Transverse colon (tissue), 4 donors: ENCODE measurements at places on chromosomes 4 and X. TPM values are rescaled to one million over a fixed set of nuclear protein-coding genes. Genes with fewer than 3 reads are reported as not detected.

DNA sequence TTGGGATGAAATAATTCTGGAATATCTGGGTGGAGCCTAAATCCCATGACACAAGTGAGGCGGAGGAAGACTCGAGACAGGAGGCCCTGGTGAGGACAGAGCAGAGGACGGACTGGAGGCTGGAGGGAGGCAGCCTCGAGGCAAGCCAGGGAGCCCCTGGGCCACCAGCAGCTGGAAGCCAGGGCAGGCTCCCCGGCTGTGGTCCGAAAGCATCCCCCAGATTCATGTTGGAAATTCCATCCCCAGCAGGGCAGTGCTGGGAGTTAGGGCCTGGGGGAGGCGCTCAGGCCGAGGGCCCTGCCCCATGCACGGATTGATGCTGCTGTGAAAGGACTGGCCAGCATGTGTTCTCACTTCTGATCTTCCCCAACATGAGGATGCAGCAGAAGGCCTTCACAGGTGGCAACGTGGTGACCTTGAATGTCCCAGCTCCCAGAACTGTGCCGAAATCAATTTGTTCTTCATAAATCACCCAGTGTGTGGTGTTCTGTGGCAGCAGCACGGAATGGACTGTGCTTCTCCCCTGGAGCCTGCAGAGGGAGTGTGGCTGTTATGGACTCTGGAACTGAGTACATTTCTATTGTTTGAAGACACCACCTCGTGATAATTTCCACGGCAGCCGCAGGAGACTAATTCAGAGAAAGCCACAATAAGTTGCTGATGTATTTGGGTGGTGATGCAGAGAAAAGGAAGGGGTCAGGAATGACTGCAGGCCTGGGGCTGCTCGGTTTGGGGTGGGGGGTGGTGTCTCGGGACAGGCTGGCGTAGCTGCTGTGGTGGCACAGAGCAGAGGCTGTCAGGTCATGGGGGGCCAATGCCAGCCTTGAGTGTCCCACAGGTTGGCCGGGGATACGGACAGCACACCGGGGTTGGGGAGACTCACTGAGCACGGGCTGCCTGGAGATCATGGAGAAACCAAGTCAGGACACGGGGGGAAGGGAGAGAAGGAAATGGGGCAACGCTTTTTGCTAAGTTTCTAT lies 56.9 kb downstream of the PCGF3 start:
- no peak for DNase-seq
- H3K27me3 ChIP-seq, result no peaks in the 10 kb centered on the region
- no peak overlapping the region for H3K27ac ChIP-seq

The TRO gene
- total RNA-seq, result 7.9 TPM

DNA sequence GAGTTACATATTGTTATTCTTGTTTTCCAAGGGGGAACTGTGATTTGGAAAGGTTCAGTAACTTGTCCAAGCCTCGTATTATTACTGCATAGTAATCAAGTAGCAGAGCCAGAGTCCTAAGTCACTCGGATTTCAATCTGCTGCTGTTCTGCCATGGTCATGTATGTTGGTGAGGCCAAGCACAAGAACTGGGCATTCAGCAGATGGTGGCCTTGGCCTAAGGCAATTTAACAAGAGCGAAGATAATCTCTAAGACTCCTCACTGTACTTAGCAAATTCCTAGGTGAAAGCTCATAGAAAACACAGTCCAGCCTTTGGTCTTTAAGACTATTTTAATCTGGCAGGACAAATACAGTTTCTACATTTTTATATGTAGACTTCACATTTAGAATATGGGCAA lies 64.8 kb downstream of the NDST3 start:
- DNase-seq, result no peak
- H3K27me3 ChIP-seq, result no peaks in the 10 kb centered on the region
- H3K27ac ChIP-seq, result no peak overlapping the region
- H3K4me3 ChIP-seq, result no peak overlapping the region

The CCDC158 gene
- 0.16 TPM for total RNA-seq

DNA sequence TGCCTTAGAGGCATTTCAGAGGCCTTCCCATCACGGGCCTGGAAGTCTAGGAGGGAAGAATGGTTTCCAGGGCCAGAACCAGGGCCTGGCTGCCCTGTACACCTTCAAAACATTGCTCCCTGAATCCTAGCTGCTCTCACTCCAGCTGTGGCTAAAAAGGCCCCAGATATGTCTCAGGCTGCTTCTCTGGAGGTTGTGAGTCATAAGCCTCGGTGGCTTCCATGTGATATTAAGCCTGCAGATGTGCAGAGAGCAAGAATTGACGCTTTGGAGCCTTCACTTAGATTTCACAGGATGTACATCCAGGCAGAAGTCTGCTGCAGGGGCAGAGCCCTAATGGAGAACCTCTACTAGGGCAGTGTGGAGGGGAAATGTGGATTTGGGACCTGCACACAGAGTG lies 502.5 kb downstream of the GRXCR1 start:
- no peaks in the 10 kb centered on the region for H3K36me3 ChIP-seq
- no peak overlapping the region for H3K4me3 ChIP-seq
- no peak for DNase-seq
- no peaks in the 10 kb centered on the region for H3K27me3 ChIP-seq

DNA sequence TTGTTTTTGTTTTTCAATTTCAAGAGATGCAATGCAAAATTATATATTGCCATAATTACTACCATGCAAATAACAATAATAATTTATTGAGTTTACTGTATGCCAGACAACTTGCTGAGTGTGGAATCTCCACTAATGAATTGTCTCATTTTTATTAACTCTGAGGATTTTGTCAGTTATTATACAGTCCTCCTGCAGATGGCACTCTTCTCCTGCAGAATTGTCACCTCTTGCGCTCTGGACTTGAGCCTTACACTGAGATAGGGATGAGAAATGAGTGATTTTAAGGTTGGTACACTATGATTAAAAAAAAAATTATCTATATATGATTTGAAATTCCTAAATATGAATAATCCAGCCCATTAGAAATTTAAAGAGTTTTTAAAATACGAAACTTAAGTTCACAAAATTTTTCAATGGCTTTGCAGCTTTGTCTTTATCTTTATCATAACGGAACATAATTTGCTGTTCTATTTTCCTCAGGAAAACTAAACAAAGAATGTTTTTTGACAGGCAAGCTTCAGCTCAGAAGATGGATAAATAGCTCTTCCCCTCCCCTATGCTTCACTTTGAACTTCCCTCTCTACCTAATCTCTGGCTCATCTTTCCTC lies 12.7 kb upstream of the PAQR3 start:
- H3K4me3 ChIP-seq, result no peak overlapping the region
- no peak for DNase-seq
- no peaks in the 10 kb centered on the region for H3K4me1 ChIP-seq

GRCh38 chrX:39645178-39645895 lies 452.4 kb downstream of the BCOR start:
- H3K4me3 ChIP-seq, result no peak overlapping the region
- no peaks in the 10 kb centered on the region for H3K36me3 ChIP-seq
- peak; percentile 20 for DNase-seq
- peak overlapping the region; percentile 46 for H3K27ac ChIP-seq

The ETDA gene
- total RNA-seq, result not detected

The RAB9B gene
- 1.6 TPM for total RNA-seq

- H3K4me1 ChIP-seq, result peaks cover 5% of the 10 kb centered on the region
- DNase-seq, result no peak
- H3K4me3 ChIP-seq, result no peak overlapping the region
- H3K27me3 ChIP-seq, result peaks cover 43% of the 10 kb centered on the region
- H3K36me3 ChIP-seq, result no peaks in the 10 kb centered on the region
Observed at GRCh38 chrX:153640045-153640686, 6.8 kb upstream of the DUSP9 start.

DNA sequence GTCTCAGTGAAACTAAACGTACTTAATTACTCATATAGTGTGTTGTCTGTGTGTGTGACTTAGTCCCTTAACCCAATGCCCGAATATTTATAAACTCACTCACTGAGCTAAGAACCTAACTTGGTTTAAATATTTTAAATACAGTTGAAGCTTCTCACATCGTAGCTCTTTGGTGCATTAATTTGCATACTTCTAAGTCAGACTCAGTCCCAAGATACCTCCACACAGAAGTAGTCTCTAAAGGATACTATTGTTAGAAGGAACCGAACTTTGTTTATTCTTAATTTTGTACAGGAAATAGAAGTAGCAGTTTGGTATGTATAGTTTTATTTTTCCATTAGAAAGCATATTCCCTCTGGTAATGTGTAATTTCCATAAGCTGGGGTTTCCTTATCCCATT lies 54.0 kb upstream of the NKAP start:
- H3K27me3 ChIP-seq, result peaks cover 99% of the 10 kb centered on the region
- no peaks in the 10 kb centered on the region for H3K36me3 ChIP-seq
- H3K27ac ChIP-seq, result no peak overlapping the region
- H3K4me1 ChIP-seq, result no peaks in the 10 kb centered on the region
- DNase-seq, result no peak

DNA sequence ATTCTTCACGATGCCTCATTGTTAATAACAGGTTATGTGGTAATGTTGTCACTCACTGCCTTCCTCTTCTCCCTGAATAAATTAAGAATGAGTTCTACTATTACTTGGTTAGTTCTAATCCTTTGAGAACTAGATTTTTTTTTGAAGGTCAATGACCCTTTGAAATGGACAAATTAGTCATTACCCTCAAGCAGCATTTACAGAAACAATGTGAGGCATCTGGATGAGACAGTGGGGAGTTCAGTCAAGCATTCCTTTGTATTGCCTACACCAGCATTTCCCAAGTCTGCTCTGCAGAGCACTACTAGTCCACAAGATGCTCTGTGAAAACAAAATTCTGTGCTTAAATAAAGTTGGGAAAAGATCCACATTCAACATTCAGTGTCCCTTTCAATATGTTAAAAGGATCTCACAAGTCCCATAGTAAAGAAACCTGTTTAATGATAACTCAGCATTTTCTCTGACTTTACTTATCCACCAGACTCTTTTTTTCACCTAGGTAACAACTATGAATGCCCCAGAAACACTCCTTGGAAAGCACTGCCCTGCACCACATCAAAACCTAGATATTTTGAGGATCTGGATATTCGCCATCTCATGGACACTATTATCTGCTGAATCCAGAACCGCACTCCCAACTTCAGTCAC lies 60.6 kb downstream of the CHRDL1 start:
- H3K27me3 ChIP-seq, result no peaks in the 10 kb centered on the region
- H3K36me3 ChIP-seq, result no peaks in the 10 kb centered on the region
- no peak overlapping the region for H3K4me3 ChIP-seq
- no peak overlapping the region for H3K27ac ChIP-seq
- DNase-seq, result no peak

The ZNF157 gene
- 0.32 TPM for total RNA-seq

The CYTL1 gene
- total RNA-seq, result not detected

DNA sequence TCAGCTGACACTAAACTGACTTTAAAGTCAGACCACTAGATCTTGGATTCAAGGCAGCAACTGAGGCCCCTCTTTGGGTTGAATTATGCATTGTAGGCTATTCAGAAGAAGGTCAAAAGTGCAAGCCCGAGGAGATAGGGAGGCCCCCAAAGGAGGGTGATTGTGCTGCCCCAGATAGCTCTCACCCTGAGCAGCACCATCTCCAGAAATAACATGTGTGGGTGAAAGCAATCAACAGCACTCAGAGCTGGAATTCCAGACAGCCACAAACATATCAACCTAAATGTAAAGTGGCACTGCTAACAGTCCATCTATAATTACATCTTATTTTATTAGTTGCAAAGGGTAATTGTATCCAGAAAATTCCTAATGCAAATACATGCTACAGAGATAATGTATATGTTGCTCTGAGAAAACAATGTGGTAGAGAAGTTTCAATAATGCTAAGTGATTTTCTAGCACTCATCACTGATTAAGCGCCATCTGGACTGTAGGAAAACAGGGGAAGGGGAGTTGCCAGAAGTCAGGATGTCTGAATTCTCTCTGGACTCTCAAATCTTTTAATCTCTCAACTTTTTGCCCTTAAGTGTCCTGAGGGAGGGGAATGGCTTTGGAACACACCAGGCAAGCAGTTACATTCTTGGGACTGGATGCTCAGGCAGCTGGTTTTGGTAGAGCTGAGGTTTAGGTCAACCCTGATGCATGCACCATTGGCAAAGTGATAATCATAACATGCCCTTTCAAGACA lies 61.8 kb upstream of the SFRP2 start:
- no peak for DNase-seq
- H3K27ac ChIP-seq, result no peak overlapping the region
- no peaks in the 10 kb centered on the region for H3K4me1 ChIP-seq
- H3K4me3 ChIP-seq, result no peak overlapping the region
- no peaks in the 10 kb centered on the region for H3K27me3 ChIP-seq

GRCh38 chr4:25926462-25926861 lies 12.4 kb downstream of the SMIM20 start:
- no peaks in the 10 kb centered on the region for H3K4me1 ChIP-seq
- no peaks in the 10 kb centered on the region for H3K36me3 ChIP-seq
- H3K4me3 ChIP-seq, result no peak overlapping the region
- DNase-seq, result no peak
- H3K27me3 ChIP-seq, result no peaks in the 10 kb centered on the region

- H3K4me1 ChIP-seq, result no peaks in the 10 kb centered on the region
- H3K36me3 ChIP-seq, result no peaks in the 10 kb centered on the region
- H3K4me3 ChIP-seq, result no peak overlapping the region
- no peak for DNase-seq
Observed at GRCh38 chrX:34563804-34564203, 93.3 kb downstream of the TMEM47 start.

The ERAS gene
- total RNA-seq, result not detected

The TLR8 gene
- 1.3 TPM for total RNA-seq

- no peak overlapping the region for H3K27ac ChIP-seq
- no peaks in the 10 kb centered on the region for H3K36me3 ChIP-seq
- H3K4me1 ChIP-seq, result no peaks in the 10 kb centered on the region
- H3K27me3 ChIP-seq, result no peaks in the 10 kb centered on the region
- no peak overlapping the region for H3K4me3 ChIP-seq
- no peak for DNase-seq
Observed at GRCh38 chrX:128518508-128518907, 466.3 kb upstream of the ACTRT1 start.

DNA sequence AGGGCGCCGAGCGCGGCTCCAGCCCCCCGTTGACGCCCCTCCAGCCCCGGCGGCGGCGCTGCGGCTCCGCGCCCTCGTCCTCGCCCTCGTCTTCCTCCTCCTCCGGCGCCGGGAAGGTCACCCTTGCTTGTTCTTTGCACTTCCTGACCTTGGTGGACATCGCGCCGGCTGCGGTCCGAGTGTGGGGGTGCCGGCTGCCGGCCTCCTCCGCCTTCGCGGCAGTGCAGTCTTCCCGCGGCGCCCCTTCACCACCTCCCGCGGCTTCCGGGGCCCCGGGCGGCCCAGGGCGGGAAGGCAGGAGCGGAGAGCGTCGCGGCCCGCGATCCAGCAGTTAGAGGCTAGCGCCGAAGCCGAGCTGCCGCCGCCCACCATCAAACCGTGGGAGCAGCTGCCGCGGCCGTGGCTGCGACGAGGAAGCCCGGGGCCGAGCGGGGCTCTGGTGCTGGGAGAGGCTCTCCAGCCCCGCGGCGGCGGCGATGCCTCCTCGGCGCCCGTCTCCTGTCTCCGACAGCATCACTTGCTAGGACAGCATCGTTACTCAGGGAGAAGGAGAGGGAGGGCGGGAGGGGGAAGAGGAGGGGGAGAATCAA lies at the start of gene TRPC3:
Gene TRPC3, minus strand, starts transcription at position 540 of the 590 bp plus-strand sequence. Its CDS starts 380 bp downstream, at position 160.
- peak within 1 kb of the TSS; percentile 74 for H3K4me3 ChIP-seq
- DNase-seq, result peak; percentile 17
- H3K4me1 ChIP-seq, result no peaks in the 10 kb centered on the region
